ENCODE measurements at places on chromosomes 3 and 15.

- no peak for DNase-seq
Measured at GRCh38 chr3:17771177-17772017, 29.0 kb upstream of the TBC1D5 start.

GRCh38 chr3:5754602-5755001, 567.1 kb downstream of the EDEM1 start:
- no peak for DNase-seq

GRCh38 chr3:170815340-170815739, 54.7 kb downstream of the RPL22L1 start:
- DNase-seq: no peak

- DNase-seq: no peak
Measured at GRCh38 chr15:52709187-52709981, 30.2 kb upstream of the ATOSA start.

DNA sequence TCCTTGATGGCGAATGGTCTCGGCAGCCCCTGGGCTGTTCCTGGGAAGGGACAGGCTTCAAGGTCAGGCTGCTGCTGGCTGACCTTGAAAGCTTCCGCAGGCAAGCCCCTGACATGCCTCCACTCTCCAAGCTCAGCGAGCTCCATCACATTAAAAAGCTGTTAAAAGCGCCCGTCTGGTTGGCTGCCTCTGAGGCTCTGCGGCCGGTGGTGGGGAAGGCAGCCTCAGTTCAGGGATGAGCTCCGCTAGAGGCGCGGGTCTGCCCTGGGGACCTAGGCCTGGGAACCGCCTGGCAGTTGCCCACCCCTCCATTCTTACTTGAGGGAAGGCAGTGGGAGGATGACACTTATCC, 103.8 kb downstream of the LINGO1 start:
- DNase-seq: no peak

DNA sequence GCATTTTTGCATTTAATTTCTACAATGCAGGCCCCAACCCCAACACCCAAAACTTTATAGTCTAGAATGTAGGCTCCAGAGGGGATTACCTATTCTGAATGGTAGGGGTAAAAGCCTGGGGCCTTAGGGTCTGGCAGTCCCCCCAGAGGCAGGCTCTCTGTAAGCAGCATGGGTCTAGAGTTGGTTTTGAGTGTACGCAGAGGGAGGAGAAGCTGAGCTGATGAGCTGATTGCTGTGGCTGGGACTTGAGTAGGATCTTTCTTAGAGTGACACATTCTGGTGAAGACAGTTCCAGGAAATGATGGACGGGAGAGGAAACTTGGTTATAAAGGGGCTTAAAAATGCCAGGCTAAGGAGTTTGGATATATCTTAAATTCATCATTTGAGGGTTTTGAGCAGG, 2.1 kb downstream of the LPP start:
- DNase-seq: no peak

DNA sequence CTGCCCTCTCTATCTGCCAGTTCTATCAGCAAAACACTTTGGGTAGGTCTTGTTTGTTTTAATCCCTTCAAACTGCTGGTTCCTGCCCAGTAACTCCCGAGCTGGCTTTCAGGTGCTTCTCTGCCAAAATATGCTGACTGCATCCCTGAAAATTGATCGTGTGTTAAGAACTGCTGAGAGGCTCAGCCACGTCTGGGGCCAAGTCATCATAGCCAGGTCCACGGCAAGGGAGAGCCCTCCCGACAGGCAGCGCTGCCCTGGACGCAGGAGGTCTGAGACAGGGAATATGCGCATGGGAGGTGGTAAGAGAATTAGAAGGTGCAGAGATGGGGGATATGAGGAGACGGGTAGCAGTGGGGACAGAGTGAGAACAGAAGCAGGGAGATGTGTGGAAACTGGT, 179.7 kb upstream of the TOPAZ1 start:
- DNase-seq: no peak

GRCh38 chr3:107284612-107285011, 92.6 kb upstream of the CCDC54 start:
- DNase-seq: no peak

- no peak for DNase-seq
Measured at GRCh38 chr3:45580112-45580765, 14.3 kb upstream of the LIMD1 start.

- DNase-seq: no peak
Measured at GRCh38 chr3:30227571-30228301, 378.7 kb upstream of the TGFBR2 start.

GRCh38 chr15:101307048-101307896, 12.2 kb upstream of the SNRPA1 start:
- no peak for DNase-seq

DNA sequence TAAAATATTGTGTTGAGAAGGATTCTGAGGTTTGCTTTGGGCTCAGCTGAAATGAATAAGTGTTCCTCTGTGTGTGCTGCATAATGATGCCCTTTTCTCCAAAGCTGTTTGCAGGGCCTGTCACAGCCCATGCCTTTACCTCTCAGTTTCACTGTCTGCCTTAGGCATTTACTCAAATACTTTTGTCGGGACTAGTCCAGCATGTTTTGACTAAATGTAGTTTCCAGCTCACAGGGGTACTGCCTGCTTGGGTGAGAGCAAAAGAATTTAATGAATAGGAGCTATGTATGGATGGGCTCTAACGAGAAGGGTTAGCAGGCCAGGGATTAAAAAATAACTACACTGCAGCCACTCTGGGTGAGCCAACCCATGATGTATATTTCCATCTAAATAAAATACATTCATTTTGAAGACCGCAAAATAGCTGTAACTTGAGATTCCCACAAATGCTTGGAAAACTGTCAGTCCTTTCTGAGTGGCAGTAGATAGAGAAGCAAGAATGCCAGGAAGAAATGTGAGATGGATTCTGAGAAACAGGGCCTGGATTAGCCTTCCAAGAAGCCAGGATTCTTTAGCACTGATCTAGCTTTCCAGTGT, 549.2 kb upstream of the TBL1XR1 start:
- DNase-seq: no peak

DNA sequence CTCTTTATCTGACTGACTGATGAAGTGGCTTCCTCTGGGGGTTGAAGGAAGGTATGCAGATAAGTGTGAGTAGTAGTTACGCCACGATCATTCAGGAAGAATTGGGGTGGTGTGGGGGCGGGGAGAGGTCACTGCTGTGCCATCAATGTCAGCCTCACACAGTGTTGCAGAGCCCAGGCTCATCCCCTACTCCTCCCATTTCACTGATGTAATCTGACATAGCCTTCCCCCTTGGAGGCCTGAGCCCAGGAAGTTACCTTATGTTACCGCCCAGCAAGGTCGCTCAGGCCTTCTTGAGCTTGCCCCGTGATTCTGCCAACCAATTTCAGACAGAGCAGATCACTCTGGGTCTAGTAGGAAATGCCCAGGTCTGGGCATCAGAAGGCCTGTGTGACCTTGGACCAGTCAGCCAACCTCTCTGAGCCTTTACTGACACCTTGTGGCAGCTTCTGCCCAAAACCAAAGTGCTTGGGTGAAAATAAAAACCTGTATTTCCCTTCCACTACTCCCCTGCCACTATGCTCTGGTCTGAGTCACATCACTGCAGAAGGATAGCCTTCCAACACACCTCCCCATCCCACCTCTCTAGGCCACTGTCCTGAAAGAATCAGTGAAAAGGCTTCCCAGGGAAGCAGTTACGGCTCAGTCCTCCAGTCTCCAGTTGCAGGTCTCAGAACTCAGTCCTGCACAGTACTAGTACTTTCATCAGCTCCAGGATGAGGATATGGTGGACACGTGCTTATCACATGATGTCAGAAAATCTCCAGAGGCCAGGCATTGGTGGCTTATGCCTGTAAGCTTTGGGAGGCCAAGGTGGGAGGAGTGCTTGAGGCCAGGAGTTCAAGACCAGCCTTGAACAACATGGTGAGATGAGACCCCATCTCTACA, 28.1 kb upstream of the INSYN1 start:
- DNase-seq: peak; percentile 31

DNA sequence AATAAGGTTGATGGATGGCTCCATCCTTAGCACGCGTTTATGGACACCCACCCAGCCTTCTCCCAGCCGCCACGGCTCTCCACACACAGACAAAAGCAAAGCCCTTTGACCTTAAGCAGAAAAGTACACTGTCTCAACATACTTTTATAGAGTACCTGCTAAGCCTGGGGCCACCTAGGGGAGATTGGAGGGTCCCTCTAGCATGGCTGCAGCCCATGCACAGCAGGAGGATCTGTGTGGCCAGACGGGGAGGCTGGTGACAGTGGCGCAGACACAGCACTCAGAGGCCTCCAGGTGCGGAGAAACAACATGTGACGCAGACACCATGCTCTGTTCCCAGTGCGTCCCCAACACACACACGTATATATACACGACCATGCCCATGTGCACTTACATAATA, 174.9 kb downstream of the XXYLT1 start:
- DNase-seq: no peak

- DNase-seq: no peak
Measured at GRCh38 chr15:41961001-41961518, 11.3 kb downstream of the EHD4 start.

- DNase-seq: no peak
Measured at GRCh38 chr3:59766200-59766872, 716.5 kb upstream of the CFAP20DC start.

DNA sequence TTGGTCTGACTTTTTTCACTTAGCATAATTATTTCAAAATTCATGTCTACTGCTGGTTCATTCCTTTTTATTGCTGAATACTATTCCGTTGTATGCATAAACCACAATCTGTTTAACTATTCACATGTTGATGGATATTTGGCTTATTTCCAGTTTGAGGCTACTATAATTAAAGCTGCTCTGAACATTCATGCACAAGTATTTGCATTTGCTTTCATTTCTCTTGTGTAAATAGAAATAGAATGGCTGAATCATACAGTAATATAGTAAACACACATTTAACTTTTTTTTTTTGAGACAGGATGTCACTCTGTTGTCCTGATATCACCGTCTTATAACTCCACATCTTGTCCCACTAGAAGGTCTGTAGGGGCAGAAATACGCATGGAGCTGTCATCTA, 57.3 kb downstream of the NMNAT3 start:
- DNase-seq: no peak

GRCh38 chr3:121584418-121584817, 8.8 kb upstream of the FBXO40 start:
- DNase-seq: no peak

GRCh38 chr3:160801386-160802118, 45.5 kb downstream of the PPM1L start:
- peak; percentile 50 for DNase-seq

DNA sequence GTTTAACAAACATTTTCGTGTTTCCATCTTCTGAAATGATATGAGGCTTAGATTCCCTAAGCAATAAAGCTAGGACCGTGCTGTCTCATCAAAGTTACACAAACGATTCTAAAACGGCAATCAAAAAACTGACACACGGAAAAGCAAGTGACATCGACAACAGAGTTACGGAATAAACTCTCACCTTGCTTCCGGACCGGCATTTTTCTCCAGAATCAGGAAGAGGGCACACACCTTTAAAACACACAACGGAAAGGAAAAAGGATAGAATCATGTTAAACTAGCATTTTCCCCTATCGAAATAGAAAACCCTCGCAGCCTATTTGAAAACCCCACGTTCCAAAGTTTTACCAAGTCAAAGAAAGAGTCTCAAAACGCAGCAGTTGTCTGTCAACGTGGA, 1.4 kb downstream of the DLG1 start:
- peak; percentile 29 for DNase-seq

DNA sequence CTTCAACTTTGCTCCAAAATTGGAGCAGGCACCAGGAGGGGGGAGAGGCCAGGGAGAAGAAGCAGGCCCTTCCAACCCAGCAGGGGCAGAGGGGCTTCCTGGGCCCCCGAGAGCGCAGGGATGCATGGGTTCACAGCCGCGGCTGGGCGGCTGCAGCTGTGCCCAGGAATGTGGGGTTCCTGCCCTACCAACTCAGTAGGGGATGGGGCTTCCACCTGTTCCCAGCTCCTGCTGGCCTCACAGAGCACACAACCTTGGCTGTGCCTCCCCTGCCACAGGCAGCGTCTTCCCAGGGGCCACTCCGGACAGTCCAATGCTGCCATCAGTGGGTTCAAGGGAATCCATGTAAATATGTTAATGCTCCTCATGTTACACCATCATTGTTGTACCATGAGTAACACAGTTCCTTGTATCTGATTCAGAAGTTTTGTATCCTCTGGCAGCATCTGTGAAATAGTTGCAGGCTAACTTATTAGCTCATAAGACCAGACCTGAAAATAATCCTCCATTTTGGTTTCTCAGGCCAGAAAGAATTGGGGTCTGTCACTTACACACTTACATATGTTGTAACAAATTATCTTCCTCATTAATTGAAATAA, 12.1 kb upstream of the SIAH2 start:
- no peak for DNase-seq

DNA sequence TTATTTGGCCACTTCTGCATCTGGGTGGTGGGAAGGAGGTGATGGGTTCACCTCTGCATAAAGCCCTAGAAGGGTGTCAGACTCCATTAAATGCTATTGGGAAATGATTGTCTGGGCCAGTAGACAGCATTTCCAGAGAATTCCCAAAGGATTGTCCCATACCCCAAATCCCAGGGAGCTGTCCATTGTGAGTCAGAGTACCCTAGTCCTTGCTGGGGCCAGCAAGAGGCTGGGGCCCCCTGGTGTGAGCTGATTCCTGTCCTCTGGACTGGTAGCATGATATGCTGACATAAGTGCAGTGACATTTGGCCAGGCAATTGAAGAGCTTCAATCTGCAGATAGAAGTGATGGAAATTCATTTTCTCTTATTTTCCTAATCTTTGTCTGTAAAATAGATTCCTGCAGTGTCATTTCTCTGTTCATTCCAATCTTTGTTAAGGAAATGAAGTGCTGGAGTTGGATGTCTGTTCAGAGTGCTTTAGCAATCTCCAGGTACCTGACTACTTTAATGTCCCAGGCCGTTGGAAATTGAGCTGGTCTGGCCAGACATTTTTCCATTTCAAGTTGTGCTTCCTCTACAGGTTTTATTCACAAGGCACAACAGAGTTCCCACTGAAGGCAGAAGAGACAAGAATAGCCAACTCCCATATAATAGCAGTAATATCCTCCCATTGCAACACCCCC, 91.2 kb downstream of the RPLP1 start:
- DNase-seq: no peak

GRCh38 chr3:172239218-172239790, 199.9 kb downstream of the FNDC3B start:
- DNase-seq: no peak

DNA sequence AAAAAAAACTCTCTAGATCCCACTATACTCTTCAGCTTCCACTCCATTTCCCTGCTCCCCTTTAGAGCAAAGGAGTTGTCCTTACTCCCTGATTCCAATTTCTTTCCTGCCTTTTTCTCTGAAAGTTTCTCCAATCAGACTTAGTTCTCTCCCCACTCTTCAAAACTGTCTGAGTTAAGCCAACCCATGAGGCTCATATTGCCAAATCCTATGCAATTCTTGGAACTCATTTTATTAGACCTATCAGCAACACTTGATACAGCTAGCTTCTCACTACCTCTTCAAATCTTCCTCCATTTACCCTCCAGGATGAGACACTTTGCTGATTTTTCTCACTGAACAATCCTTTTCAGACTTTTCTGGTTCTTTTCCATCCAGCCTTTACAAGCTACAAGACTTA, 233.1 kb downstream of the THRB start:
- no peak for DNase-seq

Measured in cerebellar cortex (tissue), 1 donor.